CD4-positive, alpha-beta T cell treated with Interleukin-4 for 1 hour (primary cell): ENCODE measurements at places on chromosomes 5 and 9.

DNA sequence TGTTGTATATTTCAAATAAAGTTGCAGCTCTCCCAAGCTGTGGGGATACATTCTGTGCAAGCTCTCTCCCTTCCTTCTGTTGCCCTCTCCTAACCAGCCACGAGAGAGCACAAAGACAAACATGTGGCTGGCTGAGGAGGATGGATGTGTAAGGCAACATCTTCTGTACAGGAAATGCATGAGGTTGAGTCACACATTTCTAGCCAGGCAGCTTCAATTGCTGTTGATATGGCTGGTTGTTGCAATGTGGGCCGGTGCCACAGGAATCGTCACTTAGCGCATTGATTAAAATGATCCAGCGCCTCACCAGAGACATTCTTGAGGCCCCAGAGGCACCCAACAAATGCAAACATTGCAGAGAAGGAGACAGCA, 207.1 kb downstream of the ICE1 start:
- no peak for DNase-seq

DNA sequence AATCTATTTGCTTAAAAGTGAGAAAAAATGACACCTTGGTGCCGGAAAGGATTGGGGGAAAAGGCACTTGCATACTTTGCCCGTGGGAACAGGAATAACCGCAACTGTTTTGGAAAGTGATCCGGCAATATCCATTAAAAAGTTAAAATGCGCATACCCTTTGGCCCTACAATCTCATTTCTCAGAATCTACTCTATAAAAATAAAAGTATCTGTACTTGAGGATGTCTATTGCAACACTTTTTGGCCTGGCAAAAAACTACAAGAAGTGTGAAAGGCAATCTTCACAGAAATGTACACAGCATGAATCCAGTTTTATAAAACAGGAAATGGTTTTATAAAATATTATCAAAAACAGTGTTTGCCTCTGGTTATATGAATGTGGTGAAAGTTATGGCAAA, 58.3 kb upstream of the NFIL3 start:
- DNase-seq = no peak

DNA sequence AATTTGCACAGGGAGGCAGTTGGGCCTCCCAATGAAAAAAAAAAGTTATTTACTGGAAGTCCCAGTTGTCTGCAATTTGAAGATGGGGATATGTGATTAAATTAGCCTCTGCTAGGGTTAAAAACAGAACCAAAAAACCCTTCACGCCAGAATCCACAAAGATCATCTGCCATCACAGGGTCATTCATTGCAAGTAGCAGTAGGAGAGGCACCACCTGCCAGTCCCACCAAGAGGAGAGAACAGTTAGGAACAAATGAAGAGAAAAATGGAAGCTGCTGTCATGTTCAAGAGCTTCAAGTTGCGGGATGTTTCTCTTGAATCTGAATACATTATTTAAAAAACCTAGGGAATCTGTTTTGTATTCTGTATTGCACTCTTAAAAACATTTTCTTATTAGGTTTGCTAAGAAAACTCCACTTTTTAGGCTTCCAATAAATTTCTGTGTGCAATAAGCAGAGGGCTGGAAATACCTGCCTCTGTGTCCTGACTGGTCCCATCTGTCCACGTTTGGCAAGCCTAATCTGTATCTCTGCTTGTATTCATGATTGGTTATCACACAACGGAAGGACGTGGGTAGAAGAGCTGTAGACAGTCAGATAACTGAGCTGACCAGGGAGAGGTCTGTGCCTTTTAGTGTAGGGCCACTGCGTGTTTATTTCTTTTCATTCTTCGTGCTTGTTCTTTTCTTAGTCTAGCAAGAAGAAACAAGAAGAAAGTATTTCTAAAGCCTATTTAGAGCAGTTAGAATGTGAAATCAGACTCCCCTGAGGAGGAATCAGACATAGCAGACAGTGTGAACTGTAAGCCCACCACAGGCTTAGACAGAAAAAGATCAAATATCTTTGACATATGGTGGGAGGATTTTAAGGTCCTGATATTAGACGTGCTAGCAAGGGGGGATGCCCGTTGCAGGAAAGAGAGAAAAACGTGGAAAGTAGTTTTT, 630.6 kb upstream of the SEMA6A start:
- no peak for DNase-seq

GRCh38 chr9:14372437-14373335, 58.7 kb upstream of the NFIB start:
- DNase-seq = no peak

DNA sequence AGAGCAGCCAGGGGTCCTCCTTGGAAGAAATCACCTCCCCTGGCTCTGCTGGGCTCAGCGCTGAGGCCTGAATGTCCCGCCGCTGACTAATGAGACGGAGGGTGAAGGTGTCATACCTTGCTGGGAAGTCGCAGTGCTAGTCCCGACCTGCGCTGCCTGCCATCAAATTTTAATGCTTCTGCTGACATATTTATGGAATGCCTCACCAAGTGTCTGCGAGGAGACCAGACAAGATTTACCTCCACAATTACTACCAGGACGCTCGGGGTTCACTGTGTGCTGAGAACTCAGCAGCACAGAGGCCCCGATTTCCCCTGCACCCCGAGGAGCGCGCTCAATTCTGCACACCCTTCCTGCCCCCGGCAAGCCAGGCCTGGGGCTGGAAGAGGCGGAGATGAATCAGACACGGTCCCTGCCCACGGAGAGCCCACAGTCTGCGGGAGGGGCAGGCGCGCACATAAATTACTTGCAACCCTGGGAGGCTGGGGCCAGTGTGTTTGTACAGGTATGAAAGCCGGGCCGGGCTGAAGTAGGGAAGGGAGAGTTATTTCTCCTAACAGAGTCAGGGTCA, 175.2 kb downstream of the PAX5 start:
- DNase-seq = no peak

GRCh38 chr9:125142560-125143376, 560 bp downstream of the SCAI start:
- no peak for DNase-seq

- DNase-seq = no peak
Measured at GRCh38 chr9:121326130-121326838, 43.8 kb downstream of the STOM start.

- DNase-seq = no peak
Measured at GRCh38 chr5:57441557-57441956, 41.1 kb downstream of the ACTBL2 start.

GRCh38 chr9:136342181-136343120, 15.1 kb downstream of the GPSM1 start:
- DNase-seq = peak; percentile 63

DNA sequence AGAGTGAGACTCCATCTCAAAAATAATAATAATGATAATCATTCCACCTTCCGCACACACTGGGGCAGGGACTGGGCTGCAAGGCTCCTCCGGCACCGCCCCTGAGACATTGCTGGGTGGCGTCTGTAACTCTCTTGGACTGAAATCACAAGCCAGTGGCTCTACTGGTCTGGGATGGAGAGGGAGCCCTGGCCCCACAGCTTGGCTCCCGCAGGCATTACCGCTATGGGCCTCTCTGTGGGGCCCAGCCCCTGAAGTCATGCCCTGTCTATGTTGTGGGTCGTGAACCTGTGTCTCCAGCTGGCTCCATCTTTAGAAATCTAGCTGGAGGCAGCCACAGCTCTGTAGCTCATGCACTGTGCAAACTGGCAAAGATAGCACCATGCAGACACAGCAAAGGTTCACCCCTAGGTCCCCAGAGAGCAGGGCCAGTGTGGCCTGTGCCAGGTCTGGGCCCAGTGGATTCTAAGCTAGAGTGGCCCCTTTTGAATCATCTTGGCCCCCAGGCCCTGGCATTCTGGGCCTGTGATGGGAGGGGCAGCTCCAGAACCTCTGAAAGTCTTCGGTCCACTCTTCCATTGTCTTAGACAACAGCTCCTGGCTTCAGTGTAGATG, 36.1 kb upstream of the COL5A1 start:
- peak; percentile 10 for DNase-seq

DNA sequence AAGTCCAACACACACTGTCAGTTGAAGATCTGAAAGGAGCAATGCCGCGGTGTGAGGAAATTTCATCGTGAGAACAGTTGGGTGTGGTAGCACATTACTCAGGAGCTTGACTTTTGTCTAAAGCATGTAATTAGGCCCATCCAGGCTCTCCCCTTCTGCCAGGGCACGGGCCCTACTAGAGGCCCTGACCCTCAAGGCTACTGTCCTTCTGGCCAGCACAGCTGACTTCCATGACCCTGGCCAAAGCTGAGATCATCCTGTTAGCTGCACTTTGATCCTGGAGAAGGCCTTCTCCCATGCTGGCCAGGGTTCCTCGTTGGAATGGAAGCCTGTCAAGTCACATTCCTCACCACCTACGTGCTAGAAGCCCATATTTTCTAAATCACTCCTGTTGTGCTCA, 77.8 kb upstream of the SLC1A3 start:
- DNase-seq = no peak

- DNase-seq = no peak
Measured at GRCh38 chr5:116375926-116376325, 198.7 kb downstream of the SEMA6A start.

DNA sequence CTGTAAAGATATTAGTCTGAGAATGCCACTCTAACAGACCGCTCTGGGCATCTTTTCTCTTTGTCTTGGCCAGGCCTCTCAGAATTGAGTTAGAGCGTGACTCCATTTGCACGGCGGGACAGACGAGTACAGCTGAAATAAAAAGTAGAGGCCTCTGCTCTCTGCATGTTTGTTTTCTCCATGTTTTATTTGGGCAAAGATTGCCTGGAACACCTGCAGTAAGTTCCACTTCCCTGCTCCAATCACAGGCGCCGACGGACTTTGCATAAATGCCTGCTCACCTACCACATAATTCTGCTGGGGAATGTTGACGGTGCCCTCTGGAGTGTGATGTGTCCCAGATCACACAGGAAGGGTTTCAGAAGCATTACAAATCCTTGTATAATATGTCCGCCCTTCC, 10.6 kb downstream of the SPOCK1 start:
- no peak for DNase-seq

- DNase-seq = no peak
Measured at GRCh38 chr5:95760273-95761191, 29.4 kb downstream of the RHOBTB3 start.

DNA sequence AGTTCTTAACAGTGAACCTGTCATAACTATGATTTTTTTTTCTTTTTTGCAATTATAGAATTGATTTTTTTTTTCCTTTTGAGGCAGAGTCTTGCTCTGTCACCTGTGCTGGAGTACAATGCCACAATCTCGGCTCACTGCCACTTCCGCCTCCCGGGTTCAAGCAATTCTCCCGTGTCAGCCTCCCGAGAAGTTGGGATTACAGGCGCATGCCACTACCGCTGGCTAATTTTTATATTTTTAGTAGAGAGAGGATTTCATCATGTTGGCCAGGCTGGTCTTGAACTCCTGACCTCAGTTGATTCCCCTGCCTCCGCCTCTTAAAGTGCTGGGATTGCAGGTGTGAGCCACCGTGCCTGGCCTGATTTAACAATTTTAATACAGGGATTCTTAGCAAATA, 21.4 kb downstream of the UGCG start:
- DNase-seq = no peak

- no peak for DNase-seq
Measured at GRCh38 chr9:95315108-95315746, 2.3 kb downstream of the FANCC start.

DNA sequence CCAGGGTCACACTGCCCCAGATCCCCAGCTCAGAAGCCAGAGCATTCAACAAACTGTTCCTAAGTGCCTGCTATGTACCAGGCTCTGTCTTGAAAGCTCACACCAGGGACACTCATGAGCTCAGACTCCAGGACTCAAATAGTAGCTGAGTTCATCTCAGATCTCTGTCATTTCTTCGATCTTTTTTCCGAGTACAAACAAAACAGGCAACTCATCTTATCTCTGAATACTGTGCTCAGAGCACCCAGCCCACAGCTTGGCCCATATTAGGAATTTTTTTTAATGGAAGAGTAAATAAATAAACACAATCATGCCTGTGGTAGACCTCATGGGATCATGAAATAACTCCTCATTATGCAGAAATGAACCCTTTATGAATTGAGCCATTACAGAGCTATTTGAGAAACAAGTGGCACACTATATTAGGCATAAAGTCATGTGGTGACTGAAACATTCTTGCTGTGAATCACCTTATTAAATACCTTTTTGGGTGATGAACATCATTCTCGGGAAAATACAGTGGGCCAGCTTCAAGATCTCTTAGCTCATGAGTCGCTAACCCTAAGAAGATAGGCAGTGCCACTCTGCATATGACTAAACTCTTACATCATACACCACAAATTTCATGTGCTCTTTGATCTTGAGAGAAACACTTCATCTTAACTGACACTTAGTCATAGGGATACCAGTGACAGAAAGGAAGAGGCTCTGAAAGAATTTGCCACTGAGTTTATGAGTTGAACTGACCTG, 9.9 kb downstream of the SH3RF2 start:
- peak; percentile 32 for DNase-seq

DNA sequence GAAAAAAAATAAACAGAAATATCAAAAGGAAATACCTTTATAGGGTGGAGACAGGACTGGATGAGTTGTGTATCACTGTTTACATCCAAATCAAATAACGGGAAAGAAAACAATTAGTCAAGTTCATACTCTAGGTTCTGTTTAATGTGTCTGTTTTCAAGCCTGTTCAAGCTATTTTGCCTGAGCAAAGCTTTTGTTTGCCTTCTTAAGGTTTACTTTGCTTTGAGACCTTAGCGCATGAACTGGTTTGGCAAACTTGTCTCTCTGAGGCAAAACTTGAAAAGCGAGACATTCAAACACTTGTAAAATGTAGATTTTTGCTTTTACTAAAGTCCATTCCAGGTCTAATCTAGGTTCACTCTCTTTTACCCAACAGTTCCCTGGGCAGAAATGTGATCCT, 174.1 kb upstream of the RFX3 start:
- DNase-seq = no peak

DNA sequence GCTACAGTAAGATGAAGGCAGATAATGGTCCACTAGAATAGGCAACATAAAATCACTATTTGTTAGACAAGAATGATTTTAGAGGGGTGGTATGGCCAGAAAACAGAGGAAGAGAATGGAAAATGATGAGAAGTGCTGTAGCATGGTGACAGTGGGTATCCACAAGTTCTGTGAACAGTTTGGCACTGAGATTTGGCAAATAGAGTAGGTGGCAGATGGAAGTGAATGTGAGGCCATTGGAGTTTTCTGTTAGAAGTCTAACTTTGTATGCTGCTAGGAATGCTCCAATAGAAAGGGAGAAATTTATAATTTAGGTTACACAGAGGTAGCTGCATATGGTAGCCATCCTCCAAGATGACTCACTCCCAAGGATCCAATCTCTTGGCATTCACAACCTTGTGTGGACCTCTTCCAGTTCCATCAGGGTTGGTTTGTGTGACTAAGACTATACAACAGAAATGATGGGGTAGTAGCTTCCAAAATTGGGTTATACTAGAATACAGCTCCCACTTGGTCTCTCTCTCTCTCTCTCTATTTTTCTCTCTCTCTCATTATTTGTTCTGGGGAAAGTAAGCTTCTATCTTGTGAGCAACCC, 646.9 kb upstream of the ZNF608 start:
- DNase-seq = no peak

GRCh38 chr5:128197896-128198522, 114.4 kb downstream of the SLC12A2 start:
- peak; percentile 63 for DNase-seq

- no peak for DNase-seq
Measured at GRCh38 chr5:83965441-83965840, 244.8 kb upstream of the HAPLN1 start.

- DNase-seq = no peak
Measured at GRCh38 chr5:71492817-71493615, 37.6 kb downstream of the BDP1 start.
